ENCODE measurements at places on chromosomes 7 and 10.

- no peak for DNase-seq
These were observed 6.6 kb downstream of the CYP3A43 start for GRCh38 chr7:99834382-99834781.

GRCh38 chr10:124612611-124613498 lies 131.3 kb downstream of the FAM53B start:
- no peak for DNase-seq

DNA sequence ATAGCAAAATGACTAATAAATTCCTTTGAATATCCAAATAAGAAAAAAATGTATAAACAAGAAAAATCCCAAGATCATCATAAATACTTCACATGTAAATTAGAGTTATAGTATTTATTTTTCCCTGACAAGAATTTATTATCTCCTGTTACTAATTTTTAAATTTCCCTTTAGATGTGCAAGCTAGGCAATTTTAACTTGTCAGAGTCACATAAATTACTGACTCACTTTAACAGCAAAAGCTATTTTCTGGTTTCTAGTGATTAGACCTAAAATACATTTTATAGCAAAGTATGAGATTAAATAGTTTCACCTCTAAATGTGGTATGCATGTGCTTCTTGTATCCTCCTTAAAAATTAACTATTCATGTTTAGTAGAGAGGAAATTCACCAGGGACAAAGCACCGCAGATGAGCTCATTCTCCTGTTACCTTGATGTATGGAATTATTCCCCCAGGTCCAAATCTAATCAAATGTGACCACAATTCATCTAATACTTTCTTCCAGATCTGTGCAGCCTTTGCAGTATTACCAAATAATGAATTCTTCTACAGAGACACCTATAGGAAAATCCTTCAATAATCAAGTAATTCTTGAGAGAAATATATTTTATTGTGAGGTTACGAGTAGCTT lies 621.2 kb downstream of the DNAJB9 start:
- DNase-seq, result no peak

GRCh38 chr10:110147961-110148360 lies 59.4 kb upstream of the MXI1 start:
- no peak for DNase-seq

DNA sequence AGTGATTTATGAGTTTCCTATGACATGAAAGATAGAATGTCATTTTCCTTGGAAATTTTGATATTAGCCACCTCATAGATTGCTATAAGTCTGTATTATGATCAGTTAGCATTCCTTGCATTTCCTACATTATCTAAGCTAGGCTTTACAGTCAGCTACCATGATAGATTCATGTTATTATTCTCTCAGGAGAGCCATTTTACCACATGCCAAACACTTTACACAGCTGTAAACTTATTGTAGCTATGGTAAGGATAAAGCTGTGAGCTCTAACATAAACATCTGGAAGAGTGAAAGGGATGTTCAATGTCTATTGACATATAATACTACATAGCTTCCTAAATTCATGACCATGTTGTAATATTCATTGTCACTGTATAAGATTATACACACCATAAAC lies 608.0 kb downstream of the PHTF2 start:
- no peak for DNase-seq

GRCh38 chr10:47022311-47023131 lies 111.3 kb downstream of the PTPN20 start:
- DNase-seq, result no peak

DNA sequence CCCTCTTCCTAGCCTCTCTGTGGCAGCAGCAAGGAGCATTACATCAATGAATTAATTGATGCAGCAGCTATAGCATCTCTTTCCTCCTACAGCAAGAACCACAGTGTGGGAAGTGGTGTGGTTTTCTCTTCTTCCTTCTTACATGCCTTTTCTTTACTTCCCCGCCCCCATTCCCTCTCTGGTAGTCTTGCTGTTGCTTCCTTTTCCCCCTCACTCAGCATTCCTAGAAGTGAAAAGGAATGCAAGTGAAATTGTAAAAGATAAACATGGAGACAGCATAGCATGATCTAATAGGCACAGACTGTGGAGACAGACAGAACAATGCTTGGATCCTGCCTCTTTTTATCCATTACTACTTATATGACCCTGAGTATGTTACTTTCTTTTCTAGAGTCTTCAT lies 370.5 kb upstream of the BMPER start:
- no peak for DNase-seq

DNA sequence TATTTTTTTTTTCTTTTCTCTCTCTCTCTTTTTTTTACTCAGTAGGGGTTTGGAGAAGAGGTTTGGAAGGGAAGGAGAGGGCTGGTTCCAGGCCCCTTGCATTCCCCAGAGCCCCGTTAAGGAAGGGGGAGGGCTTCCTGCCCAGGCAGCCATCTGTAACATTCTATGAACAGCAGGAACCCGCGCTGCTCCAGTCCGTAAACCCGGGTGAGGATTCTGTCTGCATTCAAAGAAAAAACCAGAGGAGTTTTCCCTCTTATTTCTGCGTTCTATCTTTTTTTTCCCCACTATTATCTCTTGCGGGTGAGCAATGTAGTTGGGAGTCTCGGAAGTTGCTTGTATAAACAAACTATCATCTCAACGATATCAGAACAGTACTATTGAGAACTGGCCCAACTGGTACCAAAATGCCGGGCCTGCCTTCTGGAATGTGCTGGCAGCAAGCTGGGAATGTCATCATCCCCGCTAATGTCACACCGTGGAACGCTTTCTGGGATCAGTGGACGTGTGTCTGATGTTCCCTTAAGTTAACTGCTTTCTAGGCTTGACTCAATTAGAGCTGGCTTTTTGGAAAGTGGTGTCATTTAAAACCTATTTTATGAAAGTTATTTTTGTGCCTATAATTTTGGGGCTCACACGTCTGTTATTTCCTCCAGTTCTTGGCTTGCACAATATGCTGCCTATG lies 153.1 kb upstream of the MEOX2 start:
- no peak for DNase-seq

GRCh38 chr10:94351089-94351488 lies 11.7 kb downstream of the NOC3L start:
- no peak for DNase-seq

DNA sequence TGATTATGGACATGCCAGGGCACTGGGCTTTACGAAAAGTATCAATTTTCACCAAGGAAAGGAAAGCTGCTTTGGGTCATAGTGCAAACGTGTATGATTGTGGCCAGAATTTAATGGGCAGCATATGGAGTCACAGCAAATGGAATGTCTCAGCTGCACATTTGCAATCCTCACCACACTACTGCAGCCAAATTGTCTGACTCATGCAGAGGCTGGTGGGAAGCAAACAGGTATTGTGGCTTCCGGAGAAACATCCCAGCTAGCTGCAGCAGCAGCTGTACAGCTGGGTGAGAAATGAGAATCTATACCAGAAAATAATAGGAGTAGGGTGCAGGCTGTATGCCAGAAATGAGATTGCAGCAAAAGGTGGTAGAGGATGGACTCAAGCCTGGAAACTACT lies 374.7 kb upstream of the VWC2 start:
- no peak for DNase-seq

- DNase-seq, result no peak
These were observed 220.3 kb downstream of the SNX13 start for GRCh38 chr7:17719998-17720397.

DNA sequence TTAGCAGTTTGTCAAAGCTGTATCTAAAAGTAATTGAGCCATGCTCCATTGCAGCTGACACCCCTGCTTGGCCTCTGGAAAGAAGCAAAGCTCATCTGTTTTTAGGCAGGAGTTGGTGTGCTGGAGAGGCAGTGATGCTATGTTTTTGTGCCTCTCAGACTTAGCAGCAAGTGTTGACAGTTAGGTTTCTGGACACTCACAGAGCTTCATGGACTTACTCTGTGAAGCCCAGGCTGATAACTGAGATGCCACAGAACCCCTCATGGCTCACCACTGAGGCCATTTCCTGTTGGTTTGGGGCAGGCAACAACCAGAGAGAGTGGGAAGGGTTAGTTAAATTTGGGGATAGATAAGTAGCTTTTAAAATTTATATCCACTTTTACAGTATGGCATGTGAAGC lies 59.8 kb downstream of the BTAF1 start:
- DNase-seq, result no peak

- no peak for DNase-seq
These were observed 96.6 kb downstream of the ANKRD30A start for GRCh38 chr10:37222046-37222445.

GRCh38 chr10:36373424-36374096 lies 731.5 kb upstream of the FZD8 start:
- no peak for DNase-seq

DNA sequence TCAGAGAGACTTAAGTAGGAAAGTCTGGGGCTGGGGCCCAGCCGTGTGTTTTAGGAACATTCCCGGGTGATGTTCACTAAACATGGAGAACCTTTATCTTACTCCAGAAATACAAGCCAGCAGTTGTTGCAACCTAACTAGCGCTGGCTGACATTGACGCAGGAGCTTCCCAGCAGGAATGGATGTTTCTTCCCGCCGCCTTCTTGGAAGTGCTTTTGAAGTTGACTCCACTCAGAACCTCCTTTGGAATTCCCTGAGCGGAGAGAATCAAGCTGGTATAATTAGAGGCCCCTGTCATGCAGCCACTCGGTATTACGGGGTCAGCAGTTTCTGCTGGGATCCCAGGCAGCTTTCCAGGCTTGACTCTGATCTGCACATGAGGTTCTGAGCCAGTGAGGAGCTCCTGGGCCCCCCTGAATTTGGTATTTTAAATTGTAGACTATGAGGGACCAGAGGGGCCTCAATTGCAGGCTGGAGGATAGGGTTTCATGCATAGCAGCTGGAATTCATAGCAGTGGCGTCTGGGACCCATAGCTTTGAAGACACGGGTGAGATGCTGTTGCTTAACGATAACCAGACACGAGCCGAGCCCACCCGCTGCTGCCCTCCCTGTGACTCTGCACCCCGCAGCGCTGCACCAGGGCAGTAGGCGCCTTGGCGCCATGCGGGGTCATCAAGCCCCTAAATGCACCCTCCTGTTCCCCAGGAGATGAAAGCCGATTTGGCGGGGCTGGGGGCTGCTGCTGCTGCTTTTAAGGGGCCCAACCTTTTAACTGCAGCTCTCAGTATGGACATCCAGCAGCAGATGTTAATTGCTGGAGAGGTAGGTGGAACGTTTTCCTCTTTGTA lies 61.8 kb downstream of the EEPD1 start:
- no peak for DNase-seq

DNA sequence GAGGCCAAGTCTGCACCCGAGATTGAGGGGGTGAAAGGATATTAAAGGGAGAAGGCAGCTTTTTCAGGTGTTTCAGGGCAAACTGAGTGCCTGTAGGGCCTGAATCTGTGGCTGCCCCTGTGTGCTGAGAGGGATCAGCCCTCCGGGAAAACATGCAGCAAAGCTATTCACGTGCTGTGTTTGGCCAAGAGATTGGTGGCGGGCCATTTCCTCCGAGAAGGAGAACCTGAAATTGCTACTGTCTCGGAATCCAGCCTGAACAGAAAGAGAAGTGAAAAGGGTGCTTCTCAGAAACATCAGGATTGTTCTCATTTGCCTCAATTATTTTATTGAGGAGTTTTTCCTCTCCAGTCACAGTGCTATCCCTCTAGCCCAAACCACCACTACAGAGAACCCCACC lies 16.0 kb downstream of the GIMAP5 start:
- DNase-seq, result no peak

DNA sequence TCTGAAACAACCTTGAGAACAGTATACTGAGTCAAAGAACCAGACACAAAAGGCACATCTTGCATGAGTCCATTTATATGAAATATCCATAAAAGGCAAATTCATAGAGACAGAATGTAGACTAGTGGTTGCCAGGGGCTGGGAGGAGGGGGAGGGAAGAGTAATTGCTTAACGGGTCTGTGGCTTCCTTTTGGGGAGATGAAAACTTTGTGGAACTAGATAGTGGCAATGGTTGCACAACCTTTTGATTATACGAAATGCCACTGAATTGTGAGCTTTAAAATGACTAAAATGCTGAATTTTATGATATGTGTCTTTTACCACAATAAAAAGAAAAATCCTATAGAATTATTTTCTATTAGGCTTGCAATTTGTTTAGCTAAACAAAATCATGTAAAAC lies 16.8 kb downstream of the ADRB1 start:
- no peak for DNase-seq

GRCh38 chr10:117938104-117938503 lies 108.6 kb downstream of the RAB11FIP2 start:
- DNase-seq, result no peak

- no peak for DNase-seq
These were observed 142.9 kb upstream of the PCGF5 start for GRCh38 chr10:91077549-91078071.

Data from AG09319 (cell line).